ENCODE measurements at places on chromosomes 2 and 18.

DNA sequence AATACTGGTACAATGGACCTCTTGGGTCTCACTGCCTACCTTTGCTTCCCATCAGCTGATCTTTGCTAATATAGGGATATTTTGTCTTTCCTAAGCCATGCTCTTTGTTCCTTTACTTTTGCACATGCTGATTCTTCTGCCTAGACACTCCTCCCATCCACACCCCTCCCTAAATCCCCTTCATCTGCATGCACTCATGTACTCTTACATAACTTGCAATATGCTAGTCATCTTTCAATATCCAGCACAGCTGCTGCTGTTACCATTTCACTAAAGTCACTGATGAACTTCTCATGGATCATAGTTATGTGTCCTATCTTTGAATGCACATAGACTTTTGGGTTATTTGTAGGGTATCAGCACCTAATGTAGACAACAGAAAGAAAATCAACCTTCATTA is 18.5 kb upstream of the DTNA start:
- H3K27ac ChIP-seq: no peak overlapping the region
- DNase-seq: no peak
- H3K4me1 ChIP-seq: no peaks in the 10 kb centered on the region
- H3K36me3 ChIP-seq: no peaks in the 10 kb centered on the region
- no peak overlapping the region for H3K4me3 ChIP-seq

GRCh38 chr2:5537180-5537688 is 154.9 kb upstream of the SOX11 start:
- no peaks in the 10 kb centered on the region for H3K36me3 ChIP-seq
- H3K27ac ChIP-seq: no peak overlapping the region
- H3K4me1 ChIP-seq: no peaks in the 10 kb centered on the region
- H3K27me3 ChIP-seq: no peaks in the 10 kb centered on the region
- no peak for DNase-seq

DNA sequence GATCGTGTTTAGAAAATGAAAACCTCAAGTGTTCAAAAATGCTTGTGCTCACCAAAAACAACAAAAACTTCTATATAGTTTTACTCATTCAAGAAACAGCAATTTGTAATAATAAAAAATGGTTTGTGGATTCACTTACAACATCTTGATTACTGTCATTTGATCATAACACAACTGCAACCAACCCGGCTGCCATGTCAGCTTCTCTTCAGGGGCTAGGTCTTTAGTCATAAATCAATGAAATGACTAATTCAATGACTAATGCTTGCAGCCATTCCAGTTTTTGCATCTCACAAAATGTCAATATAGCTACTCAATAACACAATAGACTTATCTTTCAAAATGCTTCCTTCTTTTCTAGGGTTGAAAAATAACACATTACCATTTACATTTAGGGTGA is 128.0 kb downstream of the OLA1 start:
- no peak overlapping the region for H3K4me3 ChIP-seq
- H3K4me1 ChIP-seq: no peaks in the 10 kb centered on the region
- DNase-seq: no peak

- no peaks in the 10 kb centered on the region for H3K36me3 ChIP-seq
- no peak overlapping the region for H3K4me3 ChIP-seq
- no peak overlapping the region for H3K27ac ChIP-seq
- no peak for DNase-seq
- no peaks in the 10 kb centered on the region for H3K4me1 ChIP-seq
Observed at GRCh38 chr2:163200741-163201140, 362.2 kb upstream of the KCNH7 start.

DNA sequence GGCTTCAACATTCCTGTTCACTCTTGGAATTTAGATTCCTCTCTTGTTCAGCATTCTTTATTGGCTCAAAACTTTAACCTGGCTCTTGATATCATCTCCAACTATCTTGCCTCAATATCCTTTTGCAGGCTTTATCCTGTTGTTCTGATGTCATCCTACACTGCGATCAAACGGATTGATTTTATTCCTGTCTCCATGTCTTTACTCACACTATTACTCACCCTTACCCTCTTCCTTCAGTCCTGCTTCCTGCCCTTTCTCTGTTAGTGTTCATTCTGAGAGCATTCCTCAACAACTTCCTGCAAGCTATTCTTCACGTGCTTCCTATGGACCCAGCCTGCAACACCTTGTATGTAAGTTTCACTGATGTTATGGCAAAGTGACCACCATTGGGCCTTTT is 264.7 kb downstream of the RNF152 start:
- H3K4me1 ChIP-seq: no peaks in the 10 kb centered on the region
- no peaks in the 10 kb centered on the region for H3K27me3 ChIP-seq
- no peak overlapping the region for H3K4me3 ChIP-seq
- H3K36me3 ChIP-seq: no peaks in the 10 kb centered on the region

DNA sequence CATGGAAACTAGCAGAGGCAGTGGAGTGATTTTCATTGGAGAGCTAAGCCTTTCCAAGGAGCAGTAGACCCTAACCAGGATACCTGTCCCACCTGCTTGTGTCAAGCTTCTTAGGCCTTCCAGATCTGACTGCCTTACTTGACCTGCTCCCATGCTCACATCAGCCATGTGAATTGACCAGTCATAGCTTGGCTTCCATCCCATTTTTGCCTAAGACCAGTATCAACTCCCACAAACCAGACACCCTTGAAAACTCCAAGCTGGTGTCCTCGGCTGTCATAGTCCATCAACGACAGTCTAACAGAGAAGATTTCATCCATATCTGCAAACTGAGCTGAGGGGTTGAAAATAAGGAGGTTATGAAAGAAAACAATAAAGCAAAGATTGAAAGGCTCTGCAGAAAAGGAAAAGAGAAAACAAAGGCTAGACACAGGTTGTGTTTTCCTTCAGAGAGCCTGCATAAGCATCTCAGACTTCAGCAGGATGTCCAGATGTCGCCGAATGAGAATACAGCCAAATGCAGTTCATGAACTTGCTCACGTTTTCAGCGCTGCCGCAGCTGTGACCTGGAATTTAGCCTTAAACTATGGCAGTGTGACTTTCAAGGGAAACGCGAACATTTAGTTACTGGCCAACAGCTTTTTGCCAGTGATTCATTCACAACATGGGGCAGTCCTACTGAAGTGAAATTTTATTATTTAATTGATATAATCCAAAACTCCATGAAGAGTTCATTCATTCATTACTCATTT is 868.1 kb upstream of the ID2 start:
- no peak overlapping the region for H3K4me3 ChIP-seq
- no peaks in the 10 kb centered on the region for H3K27me3 ChIP-seq

GRCh38 chr2:79394485-79394859 is 118.4 kb upstream of the CTNNA2 start:
- no peak overlapping the region for H3K4me3 ChIP-seq
- H3K27me3 ChIP-seq: no peaks in the 10 kb centered on the region
- no peak for DNase-seq
- H3K4me1 ChIP-seq: no peaks in the 10 kb centered on the region
- no peak overlapping the region for H3K27ac ChIP-seq

GRCh38 chr2:136025057-136025973 is 39.9 kb upstream of the DARS1 start:
- DNase-seq: no peak
- peaks cover 12% of the 10 kb centered on the region for H3K4me1 ChIP-seq
- no peaks in the 10 kb centered on the region for H3K27me3 ChIP-seq
- H3K4me3 ChIP-seq: peak overlapping the region; percentile 16
- no peaks in the 10 kb centered on the region for H3K36me3 ChIP-seq
- H3K27ac ChIP-seq: no peak overlapping the region

DNA sequence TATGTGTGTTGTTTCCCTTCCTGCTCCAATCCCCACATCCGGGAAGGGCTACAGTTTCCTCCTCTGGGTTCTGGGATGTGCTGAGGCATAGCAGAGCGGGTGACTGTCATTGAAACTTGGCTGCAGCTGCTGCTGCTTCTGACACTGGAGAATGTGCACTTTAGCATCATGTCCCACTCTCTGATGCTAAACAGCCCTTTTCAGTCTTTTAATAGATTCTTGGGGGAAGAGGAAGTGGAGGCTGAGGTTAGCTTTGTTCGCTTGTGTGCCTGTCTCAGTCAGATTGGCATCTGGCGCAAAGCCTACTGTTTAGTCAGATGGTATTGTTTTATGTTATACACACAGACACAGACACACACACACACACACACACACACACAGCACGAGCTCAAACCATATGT is 136.5 kb upstream of the RND3 start:
- no peaks in the 10 kb centered on the region for H3K27me3 ChIP-seq
- no peak overlapping the region for H3K4me3 ChIP-seq

DNA sequence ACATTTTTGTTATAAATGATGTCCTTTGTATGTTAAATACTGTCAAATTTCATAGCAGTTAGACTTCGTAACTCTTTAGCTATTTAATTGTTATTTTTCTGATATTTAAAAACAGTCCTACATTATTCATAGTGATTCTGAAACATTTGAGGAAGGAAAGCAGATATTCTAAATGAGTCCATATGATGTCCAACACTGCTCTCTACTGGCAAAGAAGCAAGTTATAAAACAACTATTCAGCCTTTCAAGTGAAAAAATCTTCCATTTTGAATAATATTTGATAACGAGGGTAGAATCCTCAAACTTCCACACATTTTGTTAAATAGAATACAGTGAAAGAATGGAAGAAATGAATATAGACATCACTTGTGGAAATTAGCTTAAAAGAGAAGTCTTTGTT is 220.8 kb downstream of the GULP1 start:
- H3K4me3 ChIP-seq: no peak overlapping the region
- DNase-seq: no peak
- H3K27me3 ChIP-seq: no peaks in the 10 kb centered on the region
- H3K27ac ChIP-seq: no peak overlapping the region

- peaks cover 47% of the 10 kb centered on the region for H3K4me1 ChIP-seq
- H3K36me3 ChIP-seq: no peaks in the 10 kb centered on the region
- no peak overlapping the region for H3K4me3 ChIP-seq
- DNase-seq: no peak
- peak overlapping the region; percentile 42 for H3K27ac ChIP-seq
Observed at GRCh38 chr2:17591846-17592245, 51.4 kb downstream of the VSNL1 start.

DNA sequence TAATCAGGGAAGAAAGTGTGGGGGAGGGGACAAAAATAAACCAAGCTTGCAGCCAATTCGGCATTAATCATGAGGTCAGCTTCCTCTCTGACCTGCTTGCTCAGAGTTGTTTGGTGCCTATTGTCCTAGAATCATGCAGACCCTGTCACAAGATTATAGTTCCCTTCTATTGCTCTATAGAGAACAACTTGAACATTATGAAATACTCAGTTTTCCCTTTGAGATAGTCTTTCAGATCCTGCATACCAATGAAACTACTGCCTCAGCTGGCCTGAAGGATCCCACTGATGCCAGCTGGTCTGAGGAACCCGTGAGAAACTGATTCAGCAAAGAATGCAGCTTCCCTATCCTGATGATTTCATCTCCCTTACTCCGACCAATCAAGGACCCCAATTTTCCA is 955 bp upstream of the BBS5 start:
- H3K27me3 ChIP-seq: no peaks in the 10 kb centered on the region
- peaks cover 5% of the 10 kb centered on the region for H3K36me3 ChIP-seq
- DNase-seq: no peak
- H3K4me3 ChIP-seq: no peak overlapping the region

- no peaks in the 10 kb centered on the region for H3K27me3 ChIP-seq
- H3K27ac ChIP-seq: no peak overlapping the region
Observed at GRCh38 chr2:41821167-41821566, 226.7 kb upstream of the PKDCC start.

DNA sequence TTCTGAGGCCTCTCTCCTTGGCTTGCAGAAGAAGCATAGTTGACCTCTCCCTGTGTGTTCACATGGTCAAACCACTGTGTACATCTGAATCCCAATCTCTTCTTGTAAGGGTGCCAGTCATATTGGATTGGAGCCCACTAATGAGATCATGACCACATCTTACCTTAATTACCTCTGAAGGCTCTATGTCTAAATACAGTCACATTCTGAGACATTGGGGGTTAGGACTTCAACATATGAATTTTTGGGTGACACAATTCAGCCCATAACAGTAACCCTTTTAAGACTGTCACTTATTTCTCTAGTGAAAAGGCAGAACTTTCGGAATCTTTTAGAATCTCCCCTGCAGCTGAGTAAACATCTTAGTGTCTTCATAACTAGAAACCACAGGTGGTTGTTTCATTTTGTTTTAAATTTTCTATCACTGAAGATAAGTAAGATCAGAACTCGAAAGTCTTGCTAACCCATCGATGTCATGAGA is 33.3 kb downstream of the BMP10 start:
- no peaks in the 10 kb centered on the region for H3K36me3 ChIP-seq
- peaks cover under 1% of the 10 kb centered on the region for H3K4me1 ChIP-seq
- H3K27me3 ChIP-seq: no peaks in the 10 kb centered on the region
- H3K27ac ChIP-seq: no peak overlapping the region
- no peak for DNase-seq

DNA sequence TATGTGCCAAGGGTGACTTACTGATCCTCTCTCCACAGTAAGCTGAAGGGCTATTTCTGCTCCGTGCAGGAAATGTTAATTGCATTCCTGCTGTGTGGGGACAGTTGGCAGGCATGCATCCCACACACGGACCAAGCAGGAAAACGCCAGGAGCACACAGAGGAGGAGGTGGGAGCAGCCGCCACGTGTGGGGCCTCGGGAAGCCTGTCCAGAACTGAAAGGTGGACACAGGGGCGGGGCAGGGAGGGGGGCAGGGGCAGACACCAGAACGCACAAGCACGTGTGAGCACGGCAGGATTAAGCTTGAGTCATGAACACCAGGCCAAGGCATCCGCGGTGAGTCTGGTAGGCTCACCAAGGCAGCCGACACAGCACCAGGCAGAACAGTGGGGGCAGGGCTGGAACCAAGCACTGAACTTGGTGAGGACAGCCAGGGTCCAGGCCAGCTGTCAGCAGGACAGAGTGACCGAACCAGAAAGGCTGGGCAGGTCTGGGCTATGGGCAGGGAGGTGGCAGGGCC is 177.1 kb downstream of the EIPR1 start:
- H3K4me3 ChIP-seq: no peak overlapping the region
- no peaks in the 10 kb centered on the region for H3K36me3 ChIP-seq
- DNase-seq: no peak
- H3K4me1 ChIP-seq: no peaks in the 10 kb centered on the region
- no peak overlapping the region for H3K27ac ChIP-seq

DNA sequence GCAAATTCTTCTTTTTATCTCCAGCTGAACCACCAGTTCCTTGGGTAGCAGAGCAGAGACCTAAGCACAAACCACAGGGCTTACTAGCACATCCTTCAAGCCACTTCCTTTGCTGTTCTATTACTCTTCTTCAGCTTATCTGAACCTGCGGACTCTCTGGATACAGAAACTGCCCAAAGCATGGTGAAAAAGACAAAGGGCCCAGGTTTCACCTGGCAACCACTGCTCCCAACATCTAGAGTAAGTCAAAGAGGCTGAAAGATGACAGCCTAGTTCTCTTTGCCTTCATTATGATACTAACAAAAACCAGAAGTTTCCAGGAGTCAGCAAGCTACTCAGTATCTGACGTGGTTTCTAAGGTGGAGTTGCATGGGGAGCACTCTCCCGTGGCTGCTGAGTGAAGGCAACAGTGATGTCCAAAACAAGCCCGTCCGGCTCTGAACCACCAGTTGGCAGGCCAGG is 43.4 kb downstream of the KANSL3 start:
- H3K36me3 ChIP-seq: no peaks in the 10 kb centered on the region
- H3K4me3 ChIP-seq: no peak overlapping the region
- DNase-seq: no peak
